ENCODE measurements at places on chromosomes 3 and 15.

GRCh38 chr3:24336101-24336500, 158.5 kb downstream of the THRB start:
- DNase-seq = no peak

GRCh38 chr3:64300790-64301423, 75.6 kb upstream of the PRICKLE2 start:
- DNase-seq = no peak

DNA sequence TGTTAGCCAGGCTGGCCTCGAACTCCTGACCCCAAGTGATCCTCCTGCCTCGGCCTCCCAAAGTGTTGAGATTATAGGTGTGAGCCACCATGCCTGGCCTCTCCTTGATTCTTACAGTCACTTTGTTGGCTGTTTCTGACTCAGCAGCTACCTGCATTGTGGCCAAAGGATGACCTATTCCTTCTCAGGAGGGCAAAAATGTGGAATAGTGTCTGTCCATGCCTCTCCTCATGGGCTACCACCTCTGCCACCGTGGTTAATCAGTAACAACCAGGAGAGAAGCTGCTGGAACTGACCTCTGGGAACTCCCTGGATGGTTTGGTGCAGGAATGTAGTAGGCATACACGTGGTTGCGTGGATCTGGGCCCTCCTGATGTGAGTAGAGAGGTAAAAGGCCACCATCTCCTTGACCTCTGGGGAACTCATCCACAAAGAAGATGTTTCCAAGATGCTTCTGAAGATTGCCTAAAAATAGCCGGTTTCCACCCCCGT, 63.3 kb downstream of the FLNB start:
- no peak for DNase-seq

DNA sequence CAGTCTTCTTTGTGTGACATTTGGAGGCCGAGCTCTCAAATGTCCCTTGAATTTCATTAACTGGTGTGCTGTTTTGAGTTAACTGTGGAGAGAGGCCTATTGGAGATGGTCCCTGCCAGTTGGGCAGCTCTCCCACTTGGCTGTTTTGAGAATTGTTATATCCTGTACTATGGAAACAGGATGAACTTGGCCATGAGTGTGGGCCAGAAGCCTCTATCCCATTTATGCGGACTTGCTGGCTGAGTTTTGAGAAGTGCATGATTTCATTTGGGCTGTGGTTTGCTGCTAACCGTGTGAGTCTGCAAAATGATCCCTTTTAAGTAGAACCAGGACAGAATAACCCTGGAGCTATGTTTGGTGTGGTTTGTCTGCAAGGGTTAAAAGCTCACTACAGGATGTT, 366.0 kb downstream of the PTPRG start:
- DNase-seq = no peak

DNA sequence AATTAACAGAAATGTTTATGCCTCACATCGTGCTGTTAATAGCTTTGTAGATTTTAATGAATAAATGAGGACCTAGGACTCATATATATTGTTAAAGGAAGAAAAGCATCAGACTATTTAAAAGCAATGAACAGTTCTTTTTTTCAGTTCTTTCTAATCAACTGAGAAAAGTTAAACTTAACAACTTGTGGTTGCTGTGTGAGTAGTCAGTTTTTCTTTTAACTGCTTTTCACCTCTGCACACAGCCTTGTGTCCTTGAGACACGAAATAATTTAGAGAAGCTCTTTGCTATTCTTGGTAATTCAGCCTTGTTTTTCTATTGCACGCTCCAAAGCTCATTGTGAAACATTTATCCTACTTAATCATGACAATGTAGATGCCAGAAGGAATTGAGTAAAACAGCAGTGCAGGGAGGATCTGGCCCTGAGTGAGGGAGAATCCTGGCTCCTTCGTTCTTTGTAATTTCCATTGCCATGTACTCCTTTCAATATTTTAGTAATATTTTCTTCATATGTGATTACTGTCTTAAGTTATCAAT, 499.0 kb downstream of the PYDC2 start:
- peak; percentile 21 for DNase-seq

- no peak for DNase-seq
Observed at GRCh38 chr15:76149291-76149915, 89.6 kb downstream of the TMEM266 start.

DNA sequence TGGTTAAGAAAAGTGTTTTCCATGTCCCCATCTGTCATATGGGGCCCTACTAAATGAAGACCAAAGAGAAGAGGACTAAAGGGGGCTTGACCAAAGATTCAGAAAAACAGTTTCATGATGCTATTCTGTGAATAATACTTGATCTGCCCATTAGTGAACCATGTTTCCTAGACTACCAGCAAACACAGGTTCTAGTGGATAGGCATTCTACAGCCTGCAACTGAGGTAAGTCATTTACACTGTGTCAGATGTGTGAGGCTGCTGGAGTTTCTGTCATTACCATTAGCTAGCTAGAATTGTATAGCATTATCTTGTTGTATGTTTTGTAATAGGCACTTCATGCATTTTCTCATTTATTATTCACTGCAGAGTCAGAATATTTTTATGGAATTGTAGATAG, 6.6 kb downstream of the GPR171 start:
- no peak for DNase-seq

DNA sequence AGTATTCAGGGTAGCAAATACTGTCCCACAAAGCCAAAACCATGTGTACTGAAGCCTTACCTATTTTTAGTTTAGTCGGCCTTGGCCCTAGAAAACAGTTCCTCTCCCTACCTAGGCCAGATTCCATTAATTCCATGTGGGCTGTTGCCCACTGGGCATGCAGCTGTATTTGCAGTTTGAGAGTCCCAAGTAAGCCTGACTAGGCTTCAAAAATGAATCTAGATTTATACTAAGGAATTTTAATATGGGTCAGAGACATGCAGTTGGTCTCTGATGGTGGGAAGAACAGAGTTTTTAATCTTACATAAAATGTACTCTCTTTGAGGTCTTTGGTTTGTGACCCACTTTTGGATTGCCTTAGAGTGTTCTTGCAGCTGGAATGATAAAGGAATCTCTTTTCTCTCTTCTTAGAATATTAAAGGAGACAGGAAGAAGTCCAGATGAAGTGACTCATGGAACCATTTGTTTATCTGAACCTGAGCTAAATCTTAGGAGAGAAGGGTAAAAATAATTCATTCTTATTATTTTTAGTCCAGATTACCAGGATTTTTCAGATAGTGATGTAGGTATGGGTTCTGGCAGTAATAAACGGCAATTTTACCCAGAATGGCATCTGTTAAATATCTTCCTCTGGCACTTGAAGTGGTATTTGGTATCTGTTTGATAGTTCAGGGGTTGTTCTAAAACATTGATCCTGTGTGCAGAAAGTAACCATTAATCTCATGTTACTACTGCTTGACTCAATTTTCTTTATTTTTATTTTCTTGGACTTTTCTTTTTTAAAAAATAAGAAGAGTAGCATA, 33.8 kb downstream of the GLCE start:
- DNase-seq = no peak

DNA sequence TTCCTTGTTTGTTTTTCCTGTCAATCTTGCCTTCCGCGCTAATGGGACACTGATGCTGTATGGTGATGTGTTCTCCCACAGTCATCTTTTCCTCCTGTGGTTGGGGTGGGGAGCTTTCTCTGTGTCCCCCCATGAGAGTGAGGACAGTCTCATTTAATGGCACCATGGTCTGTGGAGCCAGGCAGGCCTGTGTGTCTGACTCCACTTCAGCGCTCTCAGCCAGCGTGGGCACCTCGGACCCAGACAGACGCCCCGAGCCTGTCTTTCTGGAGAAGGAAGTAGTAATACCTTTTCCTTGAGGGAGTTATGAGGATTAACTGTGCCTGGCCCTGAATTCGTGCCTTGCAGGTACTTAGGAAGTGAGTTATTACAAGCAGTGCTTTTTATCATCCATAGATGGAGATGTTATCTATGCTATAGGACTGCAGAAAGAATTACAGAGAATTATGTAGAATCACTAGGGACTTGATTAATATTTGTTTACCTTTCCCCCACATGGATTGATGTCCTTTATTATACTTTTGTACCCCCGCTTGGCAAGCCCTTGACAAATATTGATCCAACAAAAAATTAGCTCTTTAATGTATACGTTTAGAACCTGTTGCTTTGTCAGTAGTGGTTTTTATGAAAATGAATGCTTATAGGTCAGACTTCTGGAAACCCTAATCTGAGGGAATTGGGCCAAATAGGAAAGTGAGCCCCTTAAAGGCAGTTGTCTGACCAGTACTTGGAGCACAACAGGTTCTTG, 152.4 kb downstream of the PGPEP1L start:
- no peak for DNase-seq

DNA sequence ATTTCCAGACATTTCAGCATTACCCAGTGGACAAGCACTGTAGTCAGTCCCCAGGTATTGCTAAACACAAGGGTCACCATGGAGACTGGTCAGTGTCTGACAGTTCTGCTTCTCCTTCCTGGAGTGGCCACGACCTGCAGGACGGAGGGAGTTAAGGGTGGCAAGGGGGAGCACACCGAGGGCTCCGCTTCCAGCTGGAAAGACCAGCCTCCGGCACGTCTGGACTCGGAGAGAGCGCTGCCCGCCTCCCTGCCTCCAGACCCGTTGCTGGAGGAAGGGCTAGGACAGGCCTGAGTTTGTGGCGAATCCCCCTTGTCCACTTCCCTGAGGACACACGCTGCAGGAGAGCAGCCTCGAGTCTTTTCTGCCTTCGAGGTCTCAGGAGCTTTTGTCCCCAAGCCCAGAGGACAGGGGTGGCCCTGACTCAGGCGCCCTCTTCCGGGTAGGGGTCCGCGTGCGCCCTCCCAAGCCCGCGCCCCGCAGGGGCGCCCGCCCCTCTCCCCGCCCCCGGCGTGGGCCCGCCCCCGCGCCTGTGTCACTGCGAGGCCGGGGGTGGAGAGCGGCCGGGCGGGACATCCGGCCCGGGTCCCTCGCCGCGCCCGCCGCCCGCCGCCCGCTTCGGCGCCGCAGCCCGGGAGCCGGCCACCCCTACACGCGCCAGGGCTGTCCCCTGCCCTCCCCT, at the start of gene CHST14:
Gene CHST14, plus strand, starts transcription at position 562 of the 682 bp plus-strand sequence. CDS start 230 bp downstream, outside the sequence.
- DNase-seq = peak; percentile 85

DNA sequence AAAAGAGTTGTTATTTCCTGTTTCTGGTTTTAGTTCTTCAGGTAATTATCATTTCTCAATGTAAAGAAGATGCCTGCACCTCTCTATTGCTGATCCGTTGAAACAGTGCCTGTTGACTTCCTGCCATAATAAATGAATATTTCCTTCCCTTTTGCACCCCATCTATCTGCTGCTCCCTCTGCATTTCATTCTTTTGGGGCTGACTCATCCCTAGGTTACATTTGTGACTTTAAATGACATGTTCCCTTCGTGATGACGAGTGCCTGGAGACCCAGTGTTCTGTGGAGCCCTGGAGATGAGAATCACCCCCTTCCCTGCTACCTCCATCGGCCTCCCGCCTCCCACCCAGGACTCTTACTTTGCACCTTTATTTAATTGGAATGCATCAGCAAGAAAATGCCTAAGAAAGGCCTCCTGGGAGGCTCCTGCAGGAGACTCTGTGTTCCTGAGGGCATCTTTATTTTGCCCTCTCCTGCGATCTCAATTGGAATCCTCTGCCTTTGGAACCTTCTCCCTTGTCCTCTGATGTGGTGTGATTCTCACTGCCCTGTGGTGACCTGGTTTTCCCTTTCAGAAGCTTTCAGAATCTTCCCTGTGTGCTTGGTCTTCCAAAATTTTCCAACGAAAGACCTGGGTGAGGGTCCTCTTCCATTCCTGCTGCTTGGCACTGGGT, 13.7 kb downstream of the LRRK1 start:
- no peak for DNase-seq

- DNase-seq = no peak
Observed at GRCh38 chr3:25906132-25906906, 116.4 kb downstream of the OXSM start.

DNA sequence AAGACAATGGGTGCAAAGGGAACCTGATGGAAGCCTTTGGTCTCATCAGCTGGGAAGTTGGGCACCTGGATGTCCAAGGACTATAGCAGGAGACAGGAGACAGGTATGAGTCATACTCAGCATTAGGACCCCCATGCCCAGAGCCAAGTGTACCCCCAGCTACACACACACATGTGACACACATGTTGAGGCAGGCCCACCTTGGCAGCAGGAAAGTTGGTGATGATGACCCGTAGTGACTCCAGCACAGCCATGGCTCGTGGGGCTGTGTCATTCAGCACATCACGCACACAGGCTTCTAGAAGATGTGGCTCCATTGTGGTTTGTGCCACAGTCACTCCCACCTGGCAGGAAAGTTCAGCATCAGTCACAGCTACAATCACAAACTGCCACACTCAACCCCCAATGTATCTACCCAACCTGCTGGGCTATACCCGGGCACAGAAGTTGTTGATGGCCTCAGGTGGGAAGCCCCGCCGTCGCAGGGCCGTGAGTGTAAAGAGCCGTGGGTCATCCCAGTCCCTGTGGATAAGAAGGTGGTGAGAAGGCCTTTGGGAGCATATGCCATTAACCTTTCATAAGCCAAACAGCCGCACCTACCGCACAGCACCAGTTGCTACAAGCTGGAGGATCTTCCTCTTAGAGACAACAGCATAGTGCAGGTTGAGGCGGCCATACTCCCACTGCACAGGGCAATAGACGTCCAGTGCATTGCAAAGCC, 5.2 kb upstream of the QRICH1 start:
- no peak for DNase-seq

GRCh38 chr3:153038779-153039178, 123.2 kb upstream of the RAP2B start:
- no peak for DNase-seq

DNA sequence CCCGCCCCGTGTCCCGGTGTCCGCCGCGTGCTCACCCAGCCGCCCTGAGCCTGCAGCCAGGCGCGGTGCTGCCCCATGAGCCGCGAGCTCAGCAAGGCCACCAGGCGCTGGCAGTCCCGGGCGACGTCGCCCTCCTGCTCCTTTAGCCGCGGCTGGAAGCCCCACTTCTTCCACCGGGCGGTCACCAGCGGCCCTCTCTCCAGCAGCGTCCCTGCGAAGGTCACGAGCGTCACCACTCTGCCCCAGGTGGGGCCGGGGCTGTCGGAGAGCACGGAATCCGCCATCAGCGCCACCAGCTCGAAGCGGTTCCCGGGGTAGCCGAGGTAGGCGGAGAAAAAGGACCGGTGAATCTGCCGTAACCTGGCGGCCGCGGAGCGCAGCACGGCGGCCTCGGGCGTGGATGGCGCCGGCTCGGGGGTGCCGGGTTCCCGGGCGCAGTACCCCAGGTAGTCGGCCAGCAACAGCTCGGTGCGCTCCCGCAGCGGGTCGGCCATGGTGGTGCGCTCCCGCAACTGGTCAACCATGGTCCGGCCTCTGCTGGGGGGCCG, 298 bp downstream of the BCL2L10 start:
- DNase-seq = peak; percentile 87

DNA sequence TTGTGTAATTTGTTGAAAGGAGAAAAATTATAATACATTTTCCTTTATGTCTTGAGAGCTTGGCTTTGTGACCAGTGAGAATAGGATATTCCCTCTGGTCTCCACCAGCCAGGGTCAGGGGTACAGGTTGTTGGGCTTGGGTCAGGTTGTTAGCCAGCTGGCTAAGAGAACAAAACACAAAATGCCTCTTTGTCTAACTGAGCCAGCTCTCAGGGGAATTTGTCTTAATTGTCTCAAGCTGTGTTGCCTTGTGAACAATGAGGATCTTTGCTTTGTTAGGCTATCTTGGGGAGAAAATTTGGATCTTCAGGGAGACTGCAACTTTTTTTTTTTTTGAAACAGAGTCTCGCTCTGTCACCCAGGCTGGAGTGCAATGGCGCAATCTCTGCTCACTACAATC, 17.7 kb upstream of the GK5 start:
- peak; percentile 13 for DNase-seq
